ENCODE measurements at places on chromosomes 7 and 10. TPM values are rescaled to one million over a fixed set of nuclear protein-coding genes. Genes with fewer than 3 reads are reported as not detected.

The ANXA11 gene
- 199 TPM for total RNA-seq

The SCART1 gene
- total RNA-seq, result 38.6 TPM

DNA sequence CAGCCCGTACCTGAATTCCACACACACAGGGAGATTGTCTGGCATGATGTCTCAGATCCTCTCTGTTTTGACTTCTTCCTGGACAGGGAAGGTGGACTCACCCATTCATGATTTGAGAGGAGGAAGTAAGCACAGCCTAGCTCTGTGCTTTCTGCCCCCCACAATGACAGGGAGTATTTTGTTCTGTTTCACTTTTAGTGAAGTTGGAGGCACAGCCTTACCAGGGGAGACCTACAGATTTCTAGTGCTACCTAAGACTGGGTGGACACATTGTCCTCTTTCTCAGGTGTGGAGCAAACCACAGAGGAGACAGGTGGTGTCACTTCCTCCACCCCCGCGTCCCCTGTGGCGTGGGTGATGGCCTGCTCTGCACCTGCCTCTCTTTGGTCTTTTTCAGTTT is 408.6 kb upstream of the PFKP start:
- H3K4me3 ChIP-seq, result no peak overlapping the region
- no peaks in the 10 kb centered on the region for H3K36me3 ChIP-seq
- H3K27me3 ChIP-seq, result peaks cover 13% of the 10 kb centered on the region

DNA sequence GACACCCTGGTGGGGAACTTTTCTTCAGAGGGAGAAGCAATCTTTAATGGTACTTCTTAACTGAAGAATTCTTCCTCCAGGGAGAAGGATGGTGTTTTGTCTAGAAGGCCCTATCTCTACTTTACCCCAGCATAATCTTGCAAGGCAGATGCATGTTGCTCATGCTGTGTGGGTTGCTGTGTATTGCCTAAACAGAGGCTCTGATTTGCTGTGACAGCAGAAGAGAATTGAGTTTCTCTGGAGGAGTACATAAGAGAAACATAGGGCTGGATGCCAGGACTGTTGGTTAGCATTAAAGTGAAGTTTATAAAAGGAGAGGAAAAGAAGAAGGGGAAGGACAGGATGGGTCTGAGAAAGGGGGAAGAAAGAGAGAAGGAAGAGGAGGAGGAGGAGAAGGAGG is 248.1 kb upstream of the HPS1 start:
- H3K36me3 ChIP-seq, result no peaks in the 10 kb centered on the region
- no peak for DNase-seq
- H3K4me3 ChIP-seq, result no peak overlapping the region
- H3K27ac ChIP-seq, result no peak overlapping the region
- peaks cover 3% of the 10 kb centered on the region for H3K4me1 ChIP-seq

The GPR37 gene
- not detected for total RNA-seq

DNA sequence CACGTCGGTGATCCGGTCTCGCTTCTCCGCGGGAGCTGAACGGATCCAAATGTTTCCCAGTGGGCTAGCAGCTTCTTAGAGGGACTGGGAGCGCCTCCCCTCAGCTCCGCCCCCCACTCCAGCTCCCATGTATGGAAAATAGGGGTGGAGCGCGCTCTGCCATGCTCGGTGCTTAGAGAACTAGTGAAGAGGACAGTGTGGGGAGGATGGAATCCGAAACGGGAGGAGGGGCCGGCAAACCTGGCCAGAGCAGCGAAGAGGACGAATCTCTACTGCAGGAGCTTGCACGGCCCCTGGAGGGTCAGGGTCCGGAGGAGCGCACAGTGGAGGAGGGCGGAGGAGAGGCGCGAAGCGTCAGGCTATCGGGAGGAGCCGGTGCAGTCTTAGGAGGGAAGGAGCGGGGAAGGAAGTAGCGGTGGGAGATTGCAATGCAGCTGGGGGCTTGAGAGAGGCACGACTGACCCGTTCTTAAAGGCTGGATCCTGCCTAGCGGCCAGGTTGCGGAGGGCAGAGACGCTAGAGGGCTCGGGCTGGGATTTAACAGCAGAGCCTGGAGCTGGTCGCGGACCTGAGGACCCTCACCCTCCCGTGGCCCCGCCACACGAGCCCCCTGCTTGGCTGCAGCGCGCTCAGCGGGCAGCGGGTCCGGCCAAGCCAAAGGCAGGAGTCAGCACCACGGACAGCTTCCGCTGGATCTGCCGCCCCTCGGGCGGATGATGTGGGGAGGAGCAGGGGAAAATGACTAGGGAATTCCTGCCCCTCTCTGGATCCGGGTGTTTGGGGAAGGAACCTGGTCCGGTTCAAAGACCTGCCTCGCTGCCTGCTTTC is at the start of gene PRLHR:
PRLHR (minus strand) TSS at position 51 of the 828 bp plus-strand sequence. CDS start 404 bp downstream, outside the sequence.
- peaks cover 4% of the 10 kb centered on the region for H3K36me3 ChIP-seq
- peaks cover 10% of the 10 kb centered on the region for H3K4me1 ChIP-seq
- H3K4me3 ChIP-seq, result peak within 1 kb of the TSS; percentile 71

GRCh38 chr10:87519582-87519981 is 14.9 kb downstream of the MINPP1 start:
- H3K27me3 ChIP-seq, result no peaks in the 10 kb centered on the region
- H3K4me1 ChIP-seq, result peaks cover 2% of the 10 kb centered on the region
- no peak for DNase-seq
- no peak overlapping the region for H3K4me3 ChIP-seq

The AASS gene
- total RNA-seq, result 3.6 TPM

- no peak overlapping the region for H3K27ac ChIP-seq
- no peaks in the 10 kb centered on the region for H3K27me3 ChIP-seq
- no peaks in the 10 kb centered on the region for H3K36me3 ChIP-seq
- DNase-seq, result no peak
- H3K4me1 ChIP-seq, result no peaks in the 10 kb centered on the region
These were observed 76.5 kb downstream of the AUTS2 start for GRCh38 chr7:69674701-69675182.

GRCh38 chr7:94928168-94928707 is 20.8 kb downstream of the PPP1R9A start:
- H3K27me3 ChIP-seq, result peaks cover 5% of the 10 kb centered on the region
- no peak overlapping the region for H3K27ac ChIP-seq
- no peak overlapping the region for H3K4me3 ChIP-seq

The NUP205 gene
- total RNA-seq, result 45.4 TPM

DNA sequence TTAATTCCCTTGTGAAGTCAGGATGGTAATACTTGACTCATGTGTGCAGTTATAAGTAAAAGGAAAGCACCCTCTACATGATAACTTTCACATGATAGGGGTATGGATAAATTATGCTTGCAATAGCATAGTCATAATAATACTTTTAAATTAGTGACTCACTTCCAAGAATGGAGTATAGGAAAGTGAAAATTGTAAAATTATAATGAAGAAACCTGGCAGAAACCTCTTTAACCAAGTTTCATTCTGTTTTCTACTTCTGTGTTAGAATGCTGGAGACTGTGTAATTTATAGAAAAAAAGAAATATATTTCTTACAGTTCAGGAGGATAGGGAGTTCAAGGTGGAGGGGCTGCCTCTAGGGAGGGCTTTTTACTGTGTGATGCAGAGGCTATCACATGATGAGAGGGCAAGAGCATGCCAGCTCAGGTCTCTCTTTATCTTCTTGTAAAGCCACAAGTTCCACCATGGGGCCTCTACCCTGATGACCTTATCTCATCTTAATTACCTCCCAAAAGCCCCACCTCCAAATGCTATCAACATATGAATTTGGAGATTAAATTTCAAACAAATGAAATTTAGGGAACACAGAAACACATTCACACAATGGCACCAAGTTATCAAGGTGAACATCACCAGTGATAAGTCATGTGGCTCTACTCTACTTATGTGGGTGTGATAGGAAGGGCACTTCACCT is 43.2 kb downstream of the HDAC9 start:
- DNase-seq, result no peak
- H3K27me3 ChIP-seq, result no peaks in the 10 kb centered on the region
- no peak overlapping the region for H3K27ac ChIP-seq
- no peak overlapping the region for H3K4me3 ChIP-seq

- H3K36me3 ChIP-seq, result no peaks in the 10 kb centered on the region
- H3K4me3 ChIP-seq, result no peak overlapping the region
- no peak overlapping the region for H3K27ac ChIP-seq
- no peaks in the 10 kb centered on the region for H3K27me3 ChIP-seq
These were observed 70.7 kb downstream of the MACC1 start for GRCh38 chr7:20146451-20146850.

The MSS51 gene
- 2.6 TPM for total RNA-seq

GRCh38 chr10:14383266-14383665 is 52.5 kb upstream of the FRMD4A start:
- peaks cover 39% of the 10 kb centered on the region for H3K27me3 ChIP-seq
- no peak overlapping the region for H3K27ac ChIP-seq
- no peaks in the 10 kb centered on the region for H3K36me3 ChIP-seq

The ZNF736 gene
- 28.3 TPM for total RNA-seq

The BEND7 gene
- 0.76 TPM for total RNA-seq

DNA sequence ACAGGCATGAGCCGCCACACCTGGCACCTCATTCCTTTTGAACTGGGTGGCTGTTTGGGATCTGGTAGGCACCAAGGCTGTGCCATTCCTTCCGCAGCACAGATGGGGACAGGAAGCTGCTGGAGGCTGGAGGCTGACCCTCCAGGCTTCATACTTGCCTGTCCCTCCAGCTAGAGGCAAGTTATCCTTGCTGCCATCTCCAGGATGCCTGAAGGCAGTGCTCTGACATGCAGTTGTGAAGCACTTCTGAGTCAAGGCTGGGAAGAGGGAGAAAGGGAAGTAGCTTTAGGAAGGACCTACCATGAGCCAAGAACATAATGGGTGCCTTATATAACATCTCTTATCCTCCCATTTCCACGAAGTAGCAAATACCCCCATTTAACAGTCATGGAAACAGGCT is 9.5 kb downstream of the MARVELD1 start:
- H3K27ac ChIP-seq, result no peak overlapping the region
- H3K4me3 ChIP-seq, result no peak overlapping the region
- no peaks in the 10 kb centered on the region for H3K36me3 ChIP-seq
- H3K4me1 ChIP-seq, result peaks cover 3% of the 10 kb centered on the region

The CACNB2 gene
- total RNA-seq, result not detected

DNA sequence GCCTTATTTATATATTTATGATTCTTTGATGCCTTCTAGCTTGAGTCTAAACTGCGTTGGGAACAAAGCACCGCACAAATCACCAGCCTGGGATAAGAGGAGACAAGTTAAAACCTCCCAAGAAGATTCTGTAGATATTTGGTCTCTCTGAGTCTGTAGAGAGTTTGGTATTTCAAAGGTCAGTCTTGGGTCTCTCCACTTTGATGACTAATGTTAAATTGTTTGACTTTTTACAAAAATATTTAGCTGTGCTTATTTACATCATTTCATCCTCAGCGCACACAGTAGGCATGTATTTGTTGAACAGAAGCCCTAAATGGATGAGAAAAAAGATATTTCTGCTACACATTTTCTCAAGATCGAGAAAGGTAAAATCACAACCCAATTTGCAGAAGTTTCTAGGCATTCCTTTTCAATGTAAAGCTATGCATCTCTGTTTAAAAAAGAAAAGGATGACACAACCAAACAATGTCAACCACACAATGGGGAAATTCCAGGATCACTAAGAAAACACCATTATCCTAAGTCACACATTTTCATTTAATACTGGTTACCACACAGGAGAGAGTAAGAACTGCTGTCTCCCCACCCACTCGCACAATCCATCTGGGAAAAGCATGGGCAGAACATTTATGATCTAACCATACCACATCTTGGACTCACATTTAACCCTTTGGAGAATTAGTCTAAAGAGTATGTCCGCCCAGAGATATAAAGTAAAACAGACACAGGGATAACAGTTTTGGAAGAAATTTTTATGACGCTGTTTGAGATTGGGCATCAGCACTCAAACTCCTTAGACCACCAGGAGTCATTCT is 4.4 kb downstream of the CDK6 start:
- peaks cover 7% of the 10 kb centered on the region for H3K36me3 ChIP-seq
- peak overlapping the region; percentile 97 for H3K27ac ChIP-seq
- DNase-seq, result no peak
- peaks cover 41% of the 10 kb centered on the region for H3K4me1 ChIP-seq

DNA sequence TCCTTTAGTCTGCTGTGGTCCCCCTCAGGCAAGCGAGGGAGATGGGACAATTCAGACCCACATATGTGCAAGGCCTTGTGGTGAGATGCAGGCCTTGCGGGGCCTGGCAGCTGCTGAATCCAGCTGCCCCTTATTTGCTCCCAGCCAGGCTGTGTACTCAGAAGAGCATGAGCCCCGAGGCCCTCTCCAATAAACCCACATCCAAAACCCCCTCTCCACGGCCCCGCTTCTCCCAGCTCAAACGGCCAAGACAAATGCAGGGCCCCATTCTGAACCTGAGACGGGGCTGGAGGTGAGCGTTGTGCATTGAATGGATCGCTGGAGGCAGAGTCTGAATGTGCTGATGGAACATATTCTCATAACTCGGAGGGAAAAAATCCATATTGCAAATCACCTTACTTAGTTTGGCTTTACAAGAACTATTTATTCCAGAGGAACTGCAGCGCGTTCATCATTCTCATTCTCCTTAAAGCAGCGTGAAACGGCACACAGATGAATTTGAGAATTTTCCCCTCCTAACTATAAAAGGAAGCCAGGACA is 169.2 kb upstream of the LYZL2 start:
- H3K27me3 ChIP-seq, result peaks cover 6% of the 10 kb centered on the region
- DNase-seq, result no peak
- H3K4me3 ChIP-seq, result no peak overlapping the region

GRCh38 chr7:44962483-44963251 is 16.1 kb downstream of the MYO1G start:
- peak overlapping the region; percentile 45 for H3K4me3 ChIP-seq
- H3K27ac ChIP-seq, result peak overlapping the region; percentile 66
- no peak for DNase-seq
- peaks cover 27% of the 10 kb centered on the region for H3K4me1 ChIP-seq

The GRM3 gene
- not detected for total RNA-seq

The EPHB6 gene
- 59.9 TPM for total RNA-seq

- no peaks in the 10 kb centered on the region for H3K4me1 ChIP-seq
- no peaks in the 10 kb centered on the region for H3K36me3 ChIP-seq
These were observed 156.6 kb downstream of the CCDC3 start for GRCh38 chr10:12844811-12845483.

- no peak for DNase-seq
- H3K27ac ChIP-seq, result peak overlapping the region; percentile 70
- no peak overlapping the region for H3K4me3 ChIP-seq
- peaks cover 21% of the 10 kb centered on the region for H3K27me3 ChIP-seq
- peaks cover 7% of the 10 kb centered on the region for H3K36me3 ChIP-seq
These were observed 17.0 kb upstream of the ECHDC3 start for GRCh38 chr10:11724938-11725776.

The PLXDC2 gene
- 11.8 TPM for total RNA-seq

DNA sequence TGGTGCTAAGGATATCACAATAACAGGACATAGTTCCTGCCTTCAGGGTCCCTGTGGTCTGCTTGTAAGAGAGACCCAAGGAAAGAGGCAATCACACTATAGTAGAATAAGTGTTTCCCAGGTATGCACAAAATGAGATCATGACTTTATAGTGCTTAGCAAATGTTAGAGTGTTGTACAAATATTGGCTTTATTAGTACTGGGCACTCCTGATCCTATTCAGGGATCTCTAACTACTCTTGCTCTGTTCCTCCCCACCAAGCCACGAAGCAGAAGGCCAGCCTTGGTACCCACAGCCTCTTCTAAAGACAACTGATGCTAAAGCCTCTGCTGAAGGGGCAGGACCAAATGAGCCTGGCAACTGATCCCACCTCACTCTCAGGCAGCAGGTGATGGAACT is 75.1 kb downstream of the HERPUD2 start:
- peaks cover 9% of the 10 kb centered on the region for H3K36me3 ChIP-seq
- peaks cover 10% of the 10 kb centered on the region for H3K4me1 ChIP-seq
- no peak overlapping the region for H3K4me3 ChIP-seq
- H3K27ac ChIP-seq, result no peak overlapping the region
- no peaks in the 10 kb centered on the region for H3K27me3 ChIP-seq

Measured in T-helper 17 cell (primary cell).